Coronary artery (tissue), 2 donors: ENCODE measurements at places on chromosomes 1 and 21.

DNA sequence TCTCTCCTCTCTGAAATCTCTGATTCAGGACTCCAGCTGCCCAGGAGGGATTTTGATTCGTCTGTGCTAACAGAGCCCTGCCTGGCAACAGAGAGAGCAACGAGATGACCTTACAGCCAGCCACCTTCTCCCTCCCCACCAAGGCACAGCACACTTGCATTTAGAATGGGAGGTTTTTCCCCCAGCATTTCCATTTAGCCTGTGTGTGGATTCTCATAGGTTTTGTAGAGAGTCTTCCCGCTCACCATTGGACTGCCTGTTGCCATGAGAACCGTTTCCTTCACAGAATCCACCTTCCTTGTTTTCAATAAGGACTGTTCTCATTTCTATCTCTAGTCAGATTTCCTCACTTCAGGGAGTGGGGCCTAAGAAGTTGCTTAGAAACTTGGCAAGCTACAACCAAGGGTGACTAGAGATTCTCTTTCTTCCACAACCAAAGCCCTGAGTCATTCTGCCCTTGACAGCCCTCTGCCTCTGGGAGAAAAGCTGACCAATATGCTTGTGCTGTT is 5.8 kb upstream of the IKBKE start:
- no peak for DNase-seq

GRCh38 chr1:30523055-30524020 is 200.0 kb downstream of the MATN1 start:
- DNase-seq, result peak; percentile 55

- no peak for DNase-seq
Measured at GRCh38 chr1:14010476-14010875, 310.5 kb downstream of the PRDM2 start.

DNA sequence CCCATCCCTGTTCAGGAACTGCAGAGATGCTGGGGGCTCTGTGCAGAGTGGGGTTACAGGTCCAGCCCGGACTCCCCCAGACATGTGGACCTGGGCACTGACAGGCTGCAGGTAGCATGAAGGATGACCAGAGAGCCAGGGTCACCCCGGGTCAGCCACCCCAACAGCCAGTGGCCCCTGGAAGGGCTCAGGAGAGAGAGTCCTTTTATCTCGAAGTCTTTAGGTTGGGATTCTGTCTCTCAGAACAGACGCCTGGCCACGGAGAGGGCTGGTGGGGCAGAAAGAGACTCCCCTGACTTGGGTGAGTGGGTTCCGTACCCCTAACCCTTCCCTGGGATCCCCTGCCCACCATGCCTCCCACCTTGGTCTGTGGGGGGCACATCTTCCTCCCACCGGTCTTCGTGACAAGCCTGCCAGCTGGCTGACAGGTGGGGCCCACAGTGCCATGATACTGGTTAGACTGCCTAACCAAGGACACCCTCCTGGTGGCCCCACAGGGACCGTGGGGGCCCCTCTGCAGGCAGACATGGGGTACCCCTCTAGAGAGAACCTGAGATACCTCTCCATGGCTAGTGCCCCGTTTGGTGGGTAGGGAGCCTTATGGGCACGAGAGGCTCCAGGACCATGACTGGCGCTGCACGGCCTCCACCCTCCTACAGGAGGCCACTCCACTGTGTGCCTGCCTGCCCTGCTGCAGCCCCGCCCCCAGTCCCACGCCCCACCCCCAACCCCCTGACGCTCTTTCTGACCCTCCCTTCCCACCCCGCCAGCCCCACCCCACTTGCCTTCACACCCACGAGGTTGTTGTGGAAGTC is 24.2 kb downstream of the WNT9A start:
- DNase-seq, result no peak
